ENCODE measurements at places on chromosomes 2 and 18. TPM values are rescaled to one million over a fixed set of nuclear protein-coding genes. Genes with fewer than 3 reads are reported as not detected.

- no peak for DNase-seq
These were observed 50.5 kb downstream of the KLHL29 start for GRCh38 chr2:23435250-23436035.

- no peak for DNase-seq
These were observed 174.5 kb upstream of the MGAT5 start for GRCh38 chr2:134079373-134079772.

- no peak for DNase-seq
These were observed 29.2 kb upstream of the CERS6 start for GRCh38 chr2:168426861-168427260.

DNA sequence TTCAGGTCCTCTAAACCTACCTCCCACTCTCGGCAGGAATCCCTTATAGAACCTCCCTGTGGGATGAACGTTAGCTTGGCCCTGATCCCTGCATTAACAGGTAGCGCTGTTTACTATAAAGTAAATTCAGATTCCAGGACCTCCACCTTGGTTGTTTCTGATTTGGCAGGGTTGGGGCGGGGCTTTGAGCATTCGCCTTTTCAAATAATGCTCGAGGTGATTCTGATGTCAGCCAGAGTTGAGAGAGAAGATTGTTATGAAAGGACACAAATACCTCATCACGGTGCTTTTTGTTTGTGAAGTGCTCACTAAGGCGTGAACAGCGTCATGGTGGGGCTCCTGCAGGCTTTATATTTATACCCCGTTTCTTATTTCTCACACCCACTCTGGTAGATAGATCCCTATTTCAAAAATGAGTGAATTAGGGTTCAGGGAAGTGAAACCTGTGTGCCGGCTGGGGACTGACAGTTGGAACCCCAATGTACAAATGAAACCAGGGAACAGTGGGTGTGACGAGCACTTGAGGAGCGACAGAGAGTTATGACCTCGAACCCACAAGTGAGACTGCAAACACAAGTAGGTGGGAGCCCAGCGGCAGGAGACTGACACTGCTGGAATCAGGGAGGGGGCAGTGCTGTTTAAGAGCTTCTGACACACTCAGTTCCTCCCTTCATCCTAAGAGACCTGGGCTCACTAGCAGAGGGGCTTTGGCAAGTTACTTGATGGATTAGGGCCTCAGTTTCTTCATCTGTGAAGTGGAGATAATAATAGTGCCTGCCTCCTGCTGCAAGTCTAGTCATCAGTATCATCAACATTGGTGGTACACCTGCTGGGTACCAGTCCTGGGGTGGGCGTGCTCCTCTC is 14.2 kb upstream of the CXCR4 start:
- DNase-seq = no peak

DNA sequence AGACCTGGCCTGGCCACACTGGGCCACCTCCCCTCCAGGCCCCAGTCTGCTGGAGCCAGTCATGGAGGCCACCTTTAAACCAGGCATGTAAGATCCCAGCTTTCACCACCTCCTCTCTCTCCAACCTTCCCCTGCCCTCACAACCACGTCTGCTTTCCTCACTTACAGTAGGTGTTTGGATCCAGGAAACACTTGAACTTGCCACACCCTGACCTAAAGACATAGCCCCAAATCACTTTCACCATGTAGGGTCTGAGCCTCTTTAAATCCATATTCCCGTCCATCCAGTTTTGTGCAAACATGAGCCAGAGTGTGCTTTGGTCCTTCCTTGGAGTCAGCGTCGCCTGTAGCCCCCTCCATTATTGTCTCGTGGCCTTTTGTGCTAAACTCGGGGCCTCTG is 66.8 kb downstream of the NRP2 start:
- DNase-seq = no peak

GRCh38 chr2:71922499-71923142 is 225.0 kb downstream of the CYP26B1 start:
- no peak for DNase-seq

The KCNJ13 gene
- total RNA-seq = not detected

The GNLY gene
- not detected for total RNA-seq

The ARHGAP25 gene
- 12.8 TPM for total RNA-seq

The TMEM247 gene
- not detected for total RNA-seq

All from right atrium auricular region (tissue), 2 donors.